Activated naive CD4-positive, alpha-beta T cell treated with anti-CD3 and anti-CD28 coated beads, Interleukin-2, amount 50 U/mL, for 72 hours (primary cell): ENCODE measurements at places on chromosomes 5 and 9. TPM values are rescaled to one million over a fixed set of nuclear protein-coding genes. Genes with fewer than 3 reads are reported as not detected.
A peak's percentile ranks its signal among the peaks of the same experiment; 100 is the strongest.

GRCh38 chr9:121009650-121010049, 40.4 kb downstream of the C5 start:
- peak; percentile 7 for DNase-seq

DNA sequence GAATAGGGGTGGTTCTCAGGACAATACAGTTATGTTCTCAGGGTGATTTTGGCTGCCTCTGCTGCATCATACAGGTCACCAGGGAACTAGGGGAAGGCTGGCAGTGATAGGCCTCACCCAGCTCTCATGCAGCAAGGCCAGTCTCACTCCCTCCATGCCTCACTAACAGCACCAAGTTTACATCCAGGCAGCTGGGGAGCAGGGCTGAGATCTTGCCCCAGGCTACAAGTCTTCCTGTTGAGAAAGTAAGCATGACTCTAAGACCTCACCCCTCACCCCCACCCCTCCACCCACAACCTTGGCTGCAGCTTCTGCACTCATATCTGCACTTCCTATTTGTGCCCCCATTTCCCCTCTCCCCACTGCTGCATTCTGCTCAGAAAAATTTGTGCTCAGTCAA, 481.2 kb downstream of the ACTL7B start:
- no peak for DNase-seq

- no peak for DNase-seq
Observed at GRCh38 chr5:137794863-137795262, 40.7 kb upstream of the HNRNPA0 start.

GRCh38 chr5:60738461-60738860, 38.5 kb upstream of the DEPDC1B start:
- DNase-seq: no peak

PCAT7 gene
- total RNA-seq: not detected

DNA sequence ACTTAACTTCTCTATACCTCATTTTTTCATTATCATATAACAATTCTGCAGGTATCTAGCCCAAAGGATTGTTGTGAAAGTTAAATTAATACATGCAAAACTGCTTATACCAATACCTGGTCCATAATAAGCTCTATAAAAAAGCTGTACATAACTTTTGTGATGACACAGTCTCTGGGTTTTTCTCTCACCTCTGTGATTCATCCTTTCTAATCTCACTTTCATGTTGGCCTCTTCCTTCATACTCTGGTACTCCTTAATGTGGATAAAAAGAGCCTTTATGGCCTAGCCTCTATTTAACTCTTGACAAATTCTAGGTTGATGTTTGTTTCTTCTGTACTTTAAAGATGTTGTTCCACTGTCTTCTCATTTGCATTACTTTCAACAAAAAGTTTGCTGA, 162.9 kb upstream of the ACOT12 start:
- no peak for DNase-seq

NKD2 gene
- 14.6 TPM for total RNA-seq

- no peak for DNase-seq
Observed at GRCh38 chr9:113851873-113852272, 24.2 kb upstream of the ZNF618 start.

DNA sequence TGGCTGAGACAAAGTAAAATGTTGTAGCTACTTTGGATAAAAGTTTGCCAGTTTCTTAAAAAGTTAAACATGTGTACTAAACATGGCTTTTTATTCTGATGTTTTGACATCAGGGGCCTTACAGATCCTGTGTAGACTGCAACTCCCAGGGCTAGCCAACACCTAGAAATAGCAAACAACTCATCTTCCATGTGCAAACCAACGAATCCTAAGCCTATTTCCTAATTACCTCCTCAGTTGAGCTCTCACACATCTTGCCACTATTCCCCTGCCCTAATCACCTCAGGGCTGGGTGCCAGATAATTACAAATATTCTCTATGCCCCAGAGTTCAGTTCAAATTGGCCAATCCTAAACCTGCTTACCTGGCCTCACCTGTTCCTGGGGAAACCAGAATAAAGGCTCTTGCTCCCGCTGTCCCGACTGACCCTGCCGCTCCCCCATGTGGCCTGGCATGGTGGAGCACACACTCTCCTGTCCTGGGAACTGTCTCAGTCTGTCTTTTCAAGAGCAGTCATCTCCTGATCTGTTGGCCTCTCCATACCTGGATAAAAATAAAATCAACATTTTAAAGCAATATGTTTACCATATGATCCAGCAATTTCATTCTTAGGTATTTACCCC, 37.1 kb upstream of the FAM169A start:
- peak; percentile 23 for DNase-seq

GRCh38 chr5:178241231-178241663, 8.6 kb upstream of the PHYKPL start:
- no peak for DNase-seq

PFN3 gene
- total RNA-seq: not detected

GRCh38 chr5:124704594-124705284, 41.7 kb downstream of the ZNF608 start:
- no peak for DNase-seq

- no peak for DNase-seq
Observed at GRCh38 chr9:17081814-17082213, 53.0 kb upstream of the CNTLN start.

FAM169A gene
- total RNA-seq: 6.1 TPM

GRCh38 chr9:127365461-127365860, 31.5 kb upstream of the SLC2A8 start:
- DNase-seq: no peak

- no peak for DNase-seq
Observed at GRCh38 chr9:38107811-38108304, 38.8 kb upstream of the SHB start.

DNA sequence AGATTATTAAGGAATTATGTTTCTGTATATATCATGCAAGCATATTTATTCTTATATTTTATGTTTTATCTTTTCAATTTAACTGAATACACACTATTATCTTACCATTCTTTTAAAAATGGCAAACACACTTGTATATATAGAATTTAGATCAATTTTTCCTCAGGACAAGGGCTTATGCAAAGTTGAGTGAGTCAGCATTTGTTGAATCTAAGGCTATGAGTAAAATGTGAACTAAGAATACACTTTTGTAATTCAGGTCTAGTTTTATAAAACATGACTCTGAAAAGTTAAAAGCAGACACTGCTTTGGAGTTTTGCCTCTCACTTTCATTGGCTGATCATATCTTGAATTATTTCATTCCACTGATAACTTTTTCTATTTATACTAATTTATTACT, 127.8 kb downstream of the FOCAD start:
- no peak for DNase-seq

DNA sequence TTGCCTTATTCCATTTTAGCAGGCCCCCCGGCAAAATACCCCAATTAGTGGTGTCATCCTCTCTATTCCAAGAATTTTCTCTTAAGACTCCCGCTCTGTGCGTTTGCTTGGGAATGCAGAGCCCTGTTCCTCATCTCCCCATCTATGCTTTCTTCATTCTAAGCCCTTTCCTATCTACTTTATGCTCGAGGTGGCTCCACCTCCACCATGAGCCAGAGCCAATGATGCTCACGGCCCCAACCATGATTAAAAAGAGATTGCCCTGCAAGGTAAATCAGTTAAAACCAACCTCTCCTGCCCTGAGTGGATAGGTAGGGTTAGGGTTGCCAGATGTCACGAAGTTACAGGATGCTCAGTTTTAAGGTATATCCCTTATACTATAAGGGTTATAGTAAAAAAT, 677 bp upstream of the TXNDC15 start:
- peak; percentile 22 for DNase-seq

GRCh38 chr5:132812781-132813598, at the start of gene SOWAHA:
Gene SOWAHA (plus strand): TSS chr5:132813302. CDS start chr5:132813622, 320 bp downstream.
- DNase-seq: no peak

PCDHB10 gene
- total RNA-seq: not detected
